ENCODE measurements at places on chromosomes 7 and 10.

DNA sequence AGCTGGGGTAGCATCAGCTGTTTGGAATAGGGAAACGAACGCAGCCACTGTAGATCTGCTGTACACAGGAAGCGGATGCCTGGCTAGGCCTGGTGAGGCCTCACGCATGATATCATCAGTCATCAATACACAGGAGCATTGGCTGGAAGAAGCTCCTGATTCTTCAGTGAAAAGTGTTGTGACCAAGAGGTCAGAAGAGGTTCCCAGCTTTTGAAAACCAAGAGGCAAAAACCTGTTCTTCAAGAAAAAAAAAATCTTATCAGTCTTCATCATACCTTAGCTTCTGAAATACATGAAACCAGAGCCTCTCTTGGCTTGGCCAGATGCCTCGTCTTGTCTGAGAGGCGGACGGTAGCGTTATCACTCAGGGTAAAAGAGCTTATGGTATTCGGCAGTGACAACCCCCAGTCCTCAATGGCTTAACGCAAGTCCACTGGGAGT is 139.3 kb upstream of the TCF7L2 start:
- DNase-seq: no peak

DNA sequence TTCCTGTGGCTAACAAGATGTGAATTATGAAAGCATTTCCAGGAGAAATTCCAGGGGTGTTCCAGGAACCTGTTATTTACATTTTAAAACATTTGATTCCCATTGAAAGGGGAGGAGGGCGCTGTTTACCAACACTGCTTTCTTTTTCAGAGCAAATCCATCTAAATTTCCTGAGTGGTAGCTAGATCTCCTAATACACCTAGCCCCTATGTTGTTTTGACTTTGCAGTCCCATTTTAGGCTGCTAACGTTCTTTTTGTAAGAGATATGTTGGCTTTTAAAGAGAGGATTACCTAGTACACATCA is 130.8 kb downstream of the TCF7L2 start:
- no peak for DNase-seq

- DNase-seq: no peak
Observed at GRCh38 chr7:77202481-77202976, 2.9 kb upstream of the FGL2 start.

DNA sequence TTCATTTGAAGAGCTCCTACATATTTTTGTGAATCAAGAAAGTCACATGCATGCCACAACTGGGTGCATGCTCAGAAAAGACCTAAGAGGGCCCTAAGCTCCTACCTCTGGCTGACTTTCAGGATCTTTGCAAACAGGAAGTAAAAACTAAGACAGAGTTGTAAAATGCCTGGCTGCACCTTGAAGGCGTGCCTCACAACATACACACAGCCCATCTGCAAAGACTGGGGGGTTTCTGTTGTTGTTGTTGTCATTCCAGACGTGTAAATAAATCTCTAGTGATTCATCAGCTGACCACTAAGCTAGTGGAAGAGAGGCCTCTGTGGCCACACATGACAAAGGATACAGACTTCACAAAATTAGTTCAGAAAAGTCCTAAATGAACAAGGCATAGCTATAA is 31.8 kb downstream of the SMURF1 start:
- DNase-seq: no peak

DNA sequence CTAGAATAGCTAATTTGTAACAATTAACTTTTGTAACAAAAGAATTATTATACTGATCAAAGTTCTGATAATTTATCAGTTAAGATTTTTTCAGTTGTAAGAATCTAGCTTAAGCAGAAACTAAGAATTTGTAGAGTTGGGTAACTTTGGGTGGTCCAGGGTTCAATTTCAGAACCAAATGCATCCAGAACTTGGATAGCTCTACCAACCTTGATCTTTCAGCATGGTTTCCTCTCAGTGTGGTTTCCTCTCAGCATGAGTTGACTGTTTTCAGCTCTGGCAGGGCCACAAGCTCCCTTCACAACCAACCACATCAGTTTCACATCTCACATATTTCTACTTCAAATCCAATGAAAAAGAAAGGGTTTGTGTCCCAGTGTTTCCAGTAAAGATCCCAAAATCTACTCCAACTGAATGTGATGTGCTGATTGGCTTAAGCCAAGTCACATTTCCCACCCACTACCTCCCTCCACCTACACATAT is 3.3 kb upstream of the FAS start:
- no peak for DNase-seq

DNA sequence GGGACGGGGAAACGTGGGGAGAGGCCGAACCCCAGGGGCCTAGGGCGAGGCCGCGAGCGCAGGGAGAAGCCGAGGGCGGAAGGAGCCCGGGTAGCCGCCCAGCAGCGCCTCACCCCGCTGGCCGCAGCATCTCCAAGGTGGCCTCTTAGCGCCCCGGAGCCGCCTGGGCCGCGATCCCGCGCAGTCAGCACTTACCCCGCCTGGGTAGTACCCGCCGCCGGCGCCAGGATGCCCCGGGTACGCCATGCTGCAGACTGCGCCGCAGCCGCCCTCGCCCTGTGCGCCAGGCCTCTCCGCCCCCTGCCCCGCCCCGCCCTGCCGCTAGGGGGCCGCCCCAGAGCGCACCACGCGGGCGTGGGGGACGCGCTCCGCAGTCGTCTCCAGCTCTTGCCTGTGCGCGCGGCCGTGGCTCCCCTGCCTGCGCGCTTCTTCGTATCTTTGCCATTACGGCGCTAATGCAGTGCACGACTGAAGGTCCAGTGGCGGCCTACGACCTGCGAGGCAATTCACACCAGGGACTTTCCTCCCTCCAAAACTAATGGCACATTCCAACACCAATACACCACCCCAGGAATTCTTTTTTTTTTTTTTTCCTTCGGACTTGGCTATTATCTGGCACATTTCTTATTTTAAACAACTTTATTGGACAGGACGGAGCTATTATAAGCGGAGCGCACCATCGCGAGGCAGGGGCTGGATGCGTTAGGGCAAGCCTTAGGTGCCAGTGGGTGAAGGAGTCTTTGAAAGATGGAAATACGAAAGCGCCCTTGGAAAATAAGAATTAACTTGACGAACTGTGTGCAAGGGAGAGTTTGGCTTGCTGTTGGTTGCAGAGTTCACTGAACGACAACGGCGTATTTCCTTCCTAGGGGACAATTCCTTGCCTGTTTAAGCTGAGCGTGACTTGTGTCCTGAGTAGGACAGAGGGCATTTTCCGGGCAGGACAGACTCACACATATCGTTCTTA is at the start of gene SRI:
Gene SRI (minus strand): TSS at position 258 of the 967 bp plus-strand sequence. CDS start 12 bp downstream, at position 246.
- peak; percentile 56 for DNase-seq

- no peak for DNase-seq
Observed at GRCh38 chr10:70991140-70992124, 103.1 kb upstream of the PCBD1 start.

GRCh38 chr7:1893451-1893850 is 223.4 kb downstream of the ELFN1 start:
- no peak for DNase-seq

DNA sequence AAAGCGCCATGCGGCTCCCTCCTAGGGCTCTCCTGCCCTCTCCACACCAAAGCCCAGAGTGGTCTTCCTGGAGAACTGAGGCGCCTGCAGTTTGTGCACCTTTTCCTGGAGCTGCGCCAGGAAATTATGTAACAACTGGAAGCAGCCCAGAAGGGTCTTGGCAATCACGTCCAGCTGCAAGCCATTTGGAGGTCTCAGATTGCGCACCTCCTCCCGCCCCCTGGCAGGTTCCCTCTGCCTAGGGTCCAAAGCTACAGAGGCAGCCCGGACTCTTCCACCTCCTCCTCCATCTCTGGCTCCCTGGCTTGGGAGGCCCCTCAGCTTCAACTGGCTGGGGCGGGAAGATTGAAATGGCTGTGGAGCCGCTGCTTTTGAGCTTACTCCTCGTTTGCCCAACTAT is 34.0 kb upstream of the SFTPD start:
- no peak for DNase-seq

DNA sequence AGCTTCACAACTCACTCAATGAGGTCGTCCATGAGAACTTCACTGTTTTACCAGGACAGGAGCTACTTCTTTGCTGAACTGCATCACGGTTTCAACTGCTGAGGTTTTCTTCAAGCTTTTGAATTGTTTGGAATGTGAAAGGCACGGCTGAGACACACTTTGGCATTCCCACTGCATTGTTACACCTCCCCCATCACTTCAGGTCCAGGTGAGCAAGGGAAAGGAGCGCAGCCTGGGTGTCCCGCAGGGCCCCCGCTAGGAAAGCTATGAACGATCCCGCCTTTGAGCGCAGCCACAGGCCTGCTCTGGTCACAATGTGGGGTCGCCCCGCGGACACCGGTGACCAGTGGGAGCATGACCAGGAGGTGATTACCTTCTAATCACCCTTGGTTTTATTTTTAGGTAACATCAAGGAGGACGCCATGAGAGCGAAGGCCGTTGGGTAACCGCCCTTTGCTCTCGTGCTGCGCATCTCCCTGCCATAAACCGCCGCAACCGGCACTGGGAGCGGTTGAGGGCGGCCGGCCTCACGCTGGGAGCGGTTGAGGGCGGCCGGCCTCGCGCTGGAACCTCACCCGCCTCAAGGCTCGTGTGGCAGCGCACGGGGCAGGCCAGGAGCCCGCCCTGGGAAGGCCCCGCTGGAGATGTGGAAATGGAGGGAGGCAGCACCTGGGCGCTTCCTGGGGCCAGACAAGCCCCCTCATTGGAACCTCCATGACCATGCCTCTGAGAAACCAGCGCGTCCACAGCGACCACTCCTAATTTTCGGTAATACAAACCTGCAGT is 50.9 kb upstream of the SGMS1 start:
- DNase-seq: no peak

DNA sequence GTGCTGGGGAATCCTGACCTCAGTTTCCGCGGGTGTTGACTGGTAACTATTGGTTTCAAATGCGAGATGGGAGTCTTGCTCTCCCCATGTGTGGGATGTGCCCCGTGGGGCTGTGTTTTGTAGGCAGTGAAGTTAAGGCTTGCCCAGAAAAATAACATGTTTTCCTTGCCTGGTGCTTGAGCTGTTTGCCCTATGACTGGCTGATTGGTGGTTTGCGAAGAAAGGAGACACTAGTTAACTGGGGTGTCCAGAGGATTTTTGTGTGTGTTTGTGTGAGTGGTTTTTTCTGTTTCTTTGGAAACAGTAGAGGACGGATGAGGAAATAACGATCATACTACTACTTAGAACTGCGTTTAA is 61.9 kb downstream of the CREB5 start:
- DNase-seq: no peak

DNA sequence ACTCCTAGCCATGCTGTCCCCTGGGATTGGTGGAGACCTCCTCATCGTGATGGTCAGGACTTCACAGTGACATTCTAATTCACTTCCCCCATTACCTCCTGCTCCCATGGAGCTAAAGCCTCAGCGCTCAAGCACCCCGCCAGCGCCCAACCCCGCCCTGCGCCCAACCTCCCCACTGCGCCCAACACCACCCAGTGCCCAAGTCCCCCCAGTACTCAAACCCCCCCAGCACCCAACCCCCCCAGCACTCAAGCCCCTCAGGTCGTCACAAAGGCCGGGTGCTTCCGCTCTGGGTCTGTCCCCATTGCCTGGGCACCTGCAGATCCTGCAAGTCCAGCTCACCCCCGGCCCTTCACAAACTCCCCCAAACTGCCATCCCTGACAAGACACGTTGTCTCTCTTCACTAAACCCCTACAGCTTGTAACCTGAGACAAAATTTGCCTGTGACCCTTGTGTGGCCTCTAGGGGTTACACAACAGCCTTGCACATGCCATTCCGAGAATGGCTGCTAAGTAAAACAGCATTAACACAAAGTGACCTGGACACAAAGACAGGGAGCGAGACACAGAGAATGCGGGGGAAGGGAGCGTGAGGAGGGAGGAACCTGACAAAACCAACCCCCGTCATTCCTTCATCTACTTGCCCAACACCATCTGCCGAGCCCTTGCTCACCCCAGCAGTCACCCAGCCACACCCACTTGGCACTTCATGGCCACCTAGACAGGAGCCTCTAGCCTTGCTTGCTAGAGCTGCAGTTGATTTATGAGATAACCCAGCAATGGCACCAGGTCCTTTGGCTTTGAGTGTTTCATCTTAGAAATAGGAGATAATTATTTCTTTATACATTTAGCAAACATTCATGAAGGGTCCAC is 107.8 kb downstream of the ADARB2 start:
- no peak for DNase-seq

- no peak for DNase-seq
Observed at GRCh38 chr10:60107308-60107976, 201.1 kb upstream of the CCDC6 start.

DNA sequence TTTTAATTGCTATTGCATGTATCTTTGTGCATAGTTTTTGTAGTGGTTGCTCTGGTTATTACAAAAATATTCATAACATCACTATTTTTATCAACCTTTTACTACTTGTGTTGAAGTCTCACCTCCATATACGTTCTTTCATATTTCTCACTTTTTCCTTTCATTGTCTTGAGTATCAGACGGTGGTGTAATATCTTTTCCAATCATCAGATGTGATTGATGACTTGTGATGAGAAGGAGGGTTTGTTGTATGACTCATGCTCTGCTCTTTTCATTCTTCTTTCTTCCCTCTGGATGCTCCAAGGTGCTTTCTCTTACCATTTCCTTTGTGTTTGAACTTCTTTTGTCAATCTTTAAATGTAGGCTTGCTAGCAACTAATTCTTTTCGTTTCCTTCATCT is 310.2 kb downstream of the TNS3 start:
- DNase-seq: no peak

DNA sequence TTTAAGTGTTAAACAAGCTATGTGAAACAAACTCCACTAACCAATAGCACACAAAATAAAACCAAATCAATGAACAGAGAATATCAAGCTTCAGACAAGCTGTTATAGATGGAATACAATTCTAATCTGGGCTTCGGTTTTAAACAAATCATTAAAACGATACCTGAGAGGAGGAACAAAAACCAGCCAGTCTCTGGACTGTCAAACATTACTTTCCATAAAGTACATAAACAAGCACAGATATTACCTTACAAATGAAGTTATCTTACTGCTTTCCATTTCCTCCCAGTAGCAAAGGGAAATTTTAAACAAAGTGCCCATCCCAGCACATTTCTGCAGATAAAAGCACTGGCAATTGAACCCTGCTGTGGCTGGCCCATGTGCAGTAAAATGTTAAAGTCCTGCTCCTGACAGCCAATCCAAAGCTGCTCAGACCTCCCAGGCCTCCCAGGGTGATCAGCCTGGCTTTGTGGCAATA is 128.0 kb downstream of the NRCAM start:
- no peak for DNase-seq

- no peak for DNase-seq
Observed at GRCh38 chr7:134832367-134832766, 52.9 kb downstream of the CALD1 start.

DNA sequence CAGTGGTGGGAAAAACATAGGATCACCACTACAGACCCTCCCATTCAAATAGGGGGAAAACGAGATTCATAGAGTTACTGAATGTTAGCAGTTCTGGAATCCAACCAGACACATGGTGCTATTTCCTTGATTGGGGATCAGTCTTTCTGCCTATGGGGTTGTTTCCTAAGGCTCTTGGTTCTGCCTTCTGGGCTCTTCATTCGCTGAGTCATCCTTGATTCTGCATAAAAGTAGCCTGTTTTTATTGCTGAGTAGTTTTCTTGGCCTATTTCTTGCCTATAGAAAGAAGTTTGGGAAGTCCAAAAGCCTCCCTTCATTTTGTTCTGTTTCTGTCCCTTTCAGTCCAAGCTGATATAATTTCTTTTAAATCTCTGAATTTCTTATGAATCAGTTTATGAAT is 99.3 kb upstream of the OIT3 start:
- peak; percentile 20 for DNase-seq

GRCh38 chr7:94511718-94512117 is 2.1 kb downstream of the CASD1 start:
- DNase-seq: no peak

All from fibroblast of the conjunctiva (primary cell).